ENCODE measurements at places on chromosomes 5 and 9.

- no peak for DNase-seq
Observed at GRCh38 chr5:67047160-67047559, 149.4 kb downstream of the CD180 start.

- peak; percentile 45 for DNase-seq
Observed at GRCh38 chr5:144202072-144202471, 31.4 kb downstream of the KCTD16 start.

GRCh38 chr5:51131266-51131665, 252.0 kb upstream of the ISL1 start:
- no peak for DNase-seq

DNA sequence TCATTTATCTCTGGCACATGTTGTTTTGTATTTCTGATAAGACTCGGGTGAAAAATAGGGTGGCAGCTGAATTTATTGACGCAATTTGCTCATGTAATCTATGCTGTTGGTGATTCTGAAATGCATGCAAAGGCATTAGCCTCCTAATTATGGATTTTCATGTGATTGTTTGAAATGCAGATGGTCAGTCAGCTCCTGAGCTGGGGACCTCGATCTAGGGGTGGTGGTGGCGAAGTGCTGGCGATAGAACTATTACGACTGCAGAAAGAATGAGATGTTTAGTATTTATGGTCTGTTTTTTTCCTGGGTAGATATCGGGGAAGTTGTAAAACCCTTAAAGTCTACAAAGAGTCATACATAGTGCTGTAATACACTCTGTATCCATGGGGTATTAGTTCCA, 88.6 kb downstream of the SLC28A3 start:
- no peak for DNase-seq

DNA sequence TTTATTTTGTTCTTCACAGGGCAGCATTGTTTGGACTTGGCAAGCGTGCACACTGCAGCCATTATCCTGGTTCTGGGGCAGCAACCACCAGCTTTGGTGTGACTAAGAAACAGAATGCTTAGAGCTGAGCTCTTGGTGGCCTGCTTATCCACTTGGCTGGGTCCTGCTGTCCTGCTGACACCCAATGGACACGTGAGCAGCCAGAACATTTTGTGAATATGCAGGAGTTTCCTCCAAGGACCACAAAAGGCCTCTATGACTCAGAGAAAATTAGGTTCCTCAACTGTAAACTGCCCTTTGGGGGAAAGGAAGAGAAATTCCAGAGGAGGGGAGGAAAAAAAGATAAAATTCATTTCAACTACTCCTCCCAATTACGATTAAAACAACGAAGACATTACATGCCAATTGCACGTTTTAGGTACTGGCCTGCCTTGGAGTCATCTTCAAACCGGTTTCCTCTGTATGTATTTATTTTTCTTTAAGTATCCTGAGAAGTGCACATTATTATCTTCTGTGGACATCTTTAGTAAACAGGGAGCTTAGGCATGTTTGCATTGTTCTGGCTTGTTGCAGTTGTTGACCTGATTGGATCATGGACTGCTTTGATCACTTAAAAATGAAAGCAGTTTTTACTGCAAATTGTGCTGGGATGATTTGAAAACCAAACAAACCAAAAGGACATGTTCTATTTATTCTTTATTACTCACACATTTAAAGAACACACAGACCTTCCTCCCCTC, 82.3 kb upstream of the TLE4 start:
- peak; percentile 19 for DNase-seq

GRCh38 chr9:72665421-72665820, 144.0 kb downstream of the TMC1 start:
- DNase-seq: peak; percentile 90

GRCh38 chr5:132150565-132150964, 77.0 kb downstream of the CSF2 start:
- no peak for DNase-seq

GRCh38 chr5:160432196-160432595, 10.5 kb downstream of the PTTG1 start:
- DNase-seq: no peak

DNA sequence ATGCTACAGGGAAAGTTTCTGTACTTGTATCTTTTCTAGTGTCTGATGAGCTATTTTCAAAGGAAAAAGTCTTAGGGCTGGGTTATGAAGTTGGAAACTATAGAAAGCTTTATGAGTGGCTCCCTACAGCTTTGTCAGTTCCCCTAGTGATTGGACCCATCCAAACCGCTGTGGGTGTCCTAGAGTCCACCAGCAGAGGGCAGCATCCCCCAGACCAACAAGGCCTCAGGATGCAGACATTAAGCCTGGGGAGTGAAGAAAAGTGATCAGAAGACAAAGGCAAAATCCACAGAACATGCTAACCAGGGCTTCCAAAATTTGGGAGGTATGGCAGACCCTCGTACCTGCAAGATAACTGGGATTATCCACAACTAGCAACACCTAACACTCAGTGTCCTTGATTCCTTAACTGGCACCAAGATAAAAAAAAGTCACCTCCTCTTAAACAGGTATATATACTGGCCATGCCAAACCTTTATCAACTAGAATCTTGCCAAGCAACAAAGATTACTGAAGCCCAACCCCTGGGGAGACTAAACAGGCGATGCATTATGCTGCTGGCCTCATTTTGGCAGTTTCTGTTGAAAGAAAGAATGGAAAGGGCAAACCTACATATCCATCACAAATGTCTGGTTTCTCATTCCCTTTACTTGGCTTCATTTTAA, 110.4 kb upstream of the NR5A1 start:
- DNase-seq: peak; percentile 65

GRCh38 chr5:143037071-143037470, 266.9 kb downstream of the ARHGAP26 start:
- DNase-seq: no peak

DNA sequence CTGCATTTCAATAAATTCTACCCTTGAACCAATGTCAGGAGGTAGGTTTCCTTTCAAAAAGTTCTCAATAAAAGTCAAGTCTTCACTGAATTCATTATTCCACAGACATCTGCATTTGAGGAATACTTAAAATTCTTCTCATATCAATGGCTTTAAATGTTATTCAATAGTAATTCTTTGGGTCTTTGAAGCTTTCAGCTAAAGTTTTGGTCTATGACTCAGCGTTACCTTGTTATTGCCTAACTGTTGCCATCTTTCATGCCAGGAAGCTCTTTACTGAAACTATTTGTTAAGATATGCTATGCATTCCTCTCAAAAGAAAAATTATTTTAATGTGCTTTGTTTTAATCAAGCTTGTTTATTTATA, 170.5 kb downstream of the NNT start:
- DNase-seq: peak; percentile 83

- DNase-seq: no peak
Observed at GRCh38 chr5:173435447-173435846, 107.2 kb upstream of the STC2 start.

DNA sequence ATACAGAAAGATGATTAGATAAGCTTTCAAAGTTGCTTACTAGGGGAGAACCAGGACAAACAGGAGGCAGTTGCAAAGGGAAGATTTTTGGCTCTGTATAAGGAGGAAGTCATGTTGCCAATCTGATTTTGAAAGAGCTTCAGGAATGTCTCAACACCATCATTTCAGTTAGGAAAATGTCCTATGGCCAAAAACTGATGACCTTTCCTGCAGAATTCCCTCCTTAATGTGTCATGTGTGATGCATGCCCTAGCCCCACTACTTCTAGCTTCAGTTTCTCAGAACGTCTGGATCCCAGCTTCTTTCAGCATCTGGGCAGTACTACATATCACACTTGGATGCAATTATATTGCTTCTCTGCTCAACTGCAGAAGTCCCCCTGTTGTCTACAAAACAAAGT, 211.5 kb upstream of the NREP start:
- DNase-seq: peak; percentile 44

DNA sequence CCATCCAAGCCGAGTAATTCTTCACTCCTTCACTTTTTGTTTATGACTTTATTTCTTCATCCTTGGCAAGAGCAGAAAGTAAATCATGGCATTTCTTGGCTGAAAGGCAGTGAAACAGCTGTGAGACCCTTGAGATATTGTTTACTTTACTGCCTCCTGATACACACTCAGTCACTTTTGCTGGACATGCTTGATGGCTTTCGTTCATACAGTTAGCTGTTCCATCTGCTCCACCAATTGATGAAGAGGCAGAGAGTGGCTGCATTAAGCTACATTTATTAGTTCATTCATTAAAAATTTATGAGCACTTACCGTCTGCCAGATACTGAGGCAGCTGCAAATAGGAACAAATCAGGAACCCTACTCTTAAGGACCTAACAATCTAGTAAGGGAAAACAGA, 184.4 kb upstream of the OR13F1 start:
- no peak for DNase-seq

GRCh38 chr5:71882826-71883741, 164.0 kb downstream of the CARTPT start:
- DNase-seq: peak; percentile 15

DNA sequence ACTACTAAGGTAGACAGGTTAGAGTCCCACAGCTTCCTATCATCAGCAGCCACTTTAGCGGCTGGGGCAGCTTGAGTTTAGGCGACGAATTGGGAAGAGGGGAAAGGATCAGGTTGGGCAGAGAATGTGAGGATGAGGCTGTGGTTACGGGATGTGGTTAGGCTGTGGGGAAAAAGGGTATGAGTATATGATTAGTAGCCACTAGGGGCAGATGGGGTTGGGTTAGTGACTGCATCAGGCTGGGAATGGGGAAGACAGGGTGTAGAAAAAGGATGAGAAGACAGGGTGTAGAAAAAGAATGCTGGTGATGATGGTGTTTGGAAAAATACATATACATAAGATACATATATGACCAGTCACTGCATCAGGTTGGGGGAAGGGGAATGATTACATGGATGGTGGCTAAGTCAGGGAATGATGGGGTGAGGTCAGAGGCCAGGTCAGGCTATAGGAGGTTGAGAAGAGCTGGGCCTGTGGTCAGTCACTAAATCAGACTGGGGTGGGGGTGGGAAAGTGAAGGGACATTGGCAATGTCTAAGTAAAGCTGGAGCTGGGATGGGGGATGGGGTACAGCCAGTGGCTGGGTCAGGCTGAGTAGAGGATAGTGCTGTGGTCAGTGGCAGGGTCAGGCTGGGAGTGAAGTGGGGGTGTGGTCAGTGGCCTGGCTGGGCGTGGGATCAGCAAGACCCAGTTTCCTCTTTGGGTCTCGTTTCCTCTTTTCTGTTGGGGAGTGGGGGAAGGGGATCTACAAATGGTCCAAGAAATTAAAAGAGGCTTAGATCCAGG, 2.1 kb downstream of the TLN1 start:
- peak; percentile 86 for DNase-seq

DNA sequence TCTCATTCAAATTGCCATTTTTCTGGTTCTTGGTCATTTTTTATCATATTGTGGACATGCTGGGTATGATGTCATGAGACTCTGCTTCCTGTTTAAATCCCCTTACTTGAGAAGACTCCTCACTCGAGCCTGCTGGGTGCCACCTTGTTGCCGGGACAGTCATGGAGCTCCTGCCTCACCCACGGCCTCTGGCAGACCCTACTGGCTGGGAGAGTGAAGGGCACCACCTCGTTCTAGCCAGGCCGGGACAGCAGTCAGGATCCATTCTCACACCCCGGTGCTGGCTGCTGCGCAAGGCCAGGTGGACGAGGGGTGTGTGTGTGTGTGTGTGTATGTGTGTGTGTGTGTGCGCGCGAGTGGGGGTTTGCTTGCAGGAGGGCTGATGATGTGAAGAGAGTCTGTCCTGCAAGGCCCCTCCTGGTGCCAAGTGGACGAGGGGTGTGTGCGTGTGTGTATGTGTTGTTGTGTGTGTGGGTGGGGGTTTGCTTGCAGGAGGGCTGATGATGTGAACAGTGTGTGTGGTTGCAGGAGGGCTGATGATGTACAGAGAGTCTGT, 4.4 kb downstream of the CEP72 start:
- DNase-seq: peak; percentile 15

- peak; percentile 10 for DNase-seq
Observed at GRCh38 chr5:118228489-118228888, 759.9 kb downstream of the DTWD2 start.

DNA sequence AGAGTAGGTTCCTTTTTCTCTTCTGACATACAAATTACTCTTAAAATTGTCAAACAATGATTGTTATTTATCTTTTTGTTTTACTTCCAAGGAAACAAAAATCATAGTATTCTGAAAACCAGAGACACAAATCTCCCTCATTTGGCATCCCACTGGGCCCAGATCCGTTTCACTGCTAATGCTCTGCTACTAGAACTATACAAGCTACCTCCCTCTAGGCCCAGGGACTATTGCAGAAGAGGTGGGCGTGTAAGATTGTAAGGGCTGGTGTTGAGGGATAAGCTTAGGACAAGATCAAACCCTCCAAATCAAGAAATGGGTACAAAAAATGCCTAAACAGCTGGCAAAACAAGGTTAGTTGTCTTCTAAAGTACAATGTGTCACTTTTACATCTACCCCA, 928.9 kb upstream of the CDH10 start:
- no peak for DNase-seq

GRCh38 chr9:24118190-24118589, 292.1 kb upstream of the ELAVL2 start:
- DNase-seq: no peak

GRCh38 chr5:96633820-96634219, 28.4 kb upstream of the CAST start:
- DNase-seq: peak; percentile 65

DNA sequence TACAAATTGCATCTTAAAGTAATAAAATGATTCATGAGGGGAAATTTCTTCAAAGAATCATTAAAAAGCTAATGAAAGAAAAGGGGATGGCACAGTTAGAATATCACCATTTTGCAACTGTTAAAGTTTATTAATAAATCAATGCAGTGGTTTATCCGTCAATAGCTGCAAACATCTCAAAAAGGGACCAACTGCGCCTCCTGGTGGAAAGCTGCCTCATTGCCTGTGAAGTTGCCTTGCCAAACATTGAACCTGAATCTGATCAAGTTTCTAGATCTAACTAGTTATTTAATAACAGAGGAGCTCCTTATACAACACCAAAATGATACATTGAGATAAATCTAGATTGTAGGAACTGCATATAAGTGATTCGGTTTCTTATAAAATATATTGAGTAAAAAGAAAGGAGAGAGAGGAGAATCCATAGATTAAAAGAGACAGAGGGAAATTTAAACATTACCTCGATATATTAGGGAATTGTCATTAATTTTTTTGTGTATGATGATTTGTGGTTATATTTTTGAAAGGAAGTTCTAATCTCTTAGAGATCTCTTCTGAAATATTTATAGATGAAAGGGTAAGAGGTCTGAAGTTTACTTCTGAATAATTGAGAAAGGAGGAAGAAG, 6.9 kb upstream of the NDUFB6 start:
- peak; percentile 37 for DNase-seq

All from amniotic epithelial cell (primary cell).